ENCODE measurements at places on chromosomes 1 and 21. TPM values are rescaled to one million over a fixed set of nuclear protein-coding genes. Genes with fewer than 3 reads are reported as not detected.

Gene L1TD1
- polyA plus RNA-seq: 1.3 TPM

DNA sequence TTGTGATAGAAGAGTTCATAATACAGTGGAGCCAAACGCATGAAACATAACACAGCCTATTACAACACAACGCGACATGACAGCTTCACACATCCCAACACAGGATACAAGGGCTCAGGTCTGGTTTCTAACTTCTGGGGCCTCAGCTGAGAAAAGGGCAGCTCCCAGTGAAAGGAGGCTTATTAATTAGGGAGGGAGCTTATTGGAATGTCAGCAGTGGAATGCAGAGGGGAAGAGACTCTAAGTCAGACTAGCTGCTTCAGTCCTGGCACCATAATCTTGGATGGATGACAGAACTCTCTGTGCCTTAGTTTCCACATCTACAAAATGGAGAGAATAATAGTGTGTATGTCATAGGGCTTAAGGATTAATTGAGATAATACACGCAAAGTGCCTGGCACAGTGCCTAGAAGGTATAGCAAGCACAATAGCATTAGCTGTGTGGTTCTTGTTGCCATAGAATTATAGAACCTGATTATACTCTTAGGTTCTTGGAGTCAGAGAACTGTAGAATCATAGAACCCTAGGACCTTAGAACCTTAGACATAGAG lies 22.7 kb upstream of the SLC2A1 start:
- peak overlapping the region; percentile 87 for H3K27ac ChIP-seq
- H3K4me3 ChIP-seq: no peak overlapping the region
- no peak for DNase-seq
- no peaks in the 10 kb centered on the region for H3K36me3 ChIP-seq
- peaks cover 21% of the 10 kb centered on the region for H3K4me1 ChIP-seq
- H3K27me3 ChIP-seq: no peaks in the 10 kb centered on the region

Gene C1QTNF12
- polyA plus RNA-seq: 50.5 TPM

Gene C1orf87
- not detected for polyA plus RNA-seq

- H3K4me1 ChIP-seq: no peaks in the 10 kb centered on the region
- H3K4me3 ChIP-seq: no peak overlapping the region
- no peak overlapping the region for H3K27ac ChIP-seq
These were observed 112.5 kb downstream of the USH2A start for GRCh38 chr1:216310776-216311175.

GRCh38 chr1:206551296-206551985 lies 44.1 kb downstream of the RASSF5 start:
- no peak for DNase-seq
- H3K4me3 ChIP-seq: no peak overlapping the region
- H3K4me1 ChIP-seq: no peaks in the 10 kb centered on the region
- peaks cover 28% of the 10 kb centered on the region for H3K27me3 ChIP-seq
- no peaks in the 10 kb centered on the region for H3K36me3 ChIP-seq

All from large intestine (tissue), 12 donors.